ENCODE measurements at places on chromosomes 2 and 18.

DNA sequence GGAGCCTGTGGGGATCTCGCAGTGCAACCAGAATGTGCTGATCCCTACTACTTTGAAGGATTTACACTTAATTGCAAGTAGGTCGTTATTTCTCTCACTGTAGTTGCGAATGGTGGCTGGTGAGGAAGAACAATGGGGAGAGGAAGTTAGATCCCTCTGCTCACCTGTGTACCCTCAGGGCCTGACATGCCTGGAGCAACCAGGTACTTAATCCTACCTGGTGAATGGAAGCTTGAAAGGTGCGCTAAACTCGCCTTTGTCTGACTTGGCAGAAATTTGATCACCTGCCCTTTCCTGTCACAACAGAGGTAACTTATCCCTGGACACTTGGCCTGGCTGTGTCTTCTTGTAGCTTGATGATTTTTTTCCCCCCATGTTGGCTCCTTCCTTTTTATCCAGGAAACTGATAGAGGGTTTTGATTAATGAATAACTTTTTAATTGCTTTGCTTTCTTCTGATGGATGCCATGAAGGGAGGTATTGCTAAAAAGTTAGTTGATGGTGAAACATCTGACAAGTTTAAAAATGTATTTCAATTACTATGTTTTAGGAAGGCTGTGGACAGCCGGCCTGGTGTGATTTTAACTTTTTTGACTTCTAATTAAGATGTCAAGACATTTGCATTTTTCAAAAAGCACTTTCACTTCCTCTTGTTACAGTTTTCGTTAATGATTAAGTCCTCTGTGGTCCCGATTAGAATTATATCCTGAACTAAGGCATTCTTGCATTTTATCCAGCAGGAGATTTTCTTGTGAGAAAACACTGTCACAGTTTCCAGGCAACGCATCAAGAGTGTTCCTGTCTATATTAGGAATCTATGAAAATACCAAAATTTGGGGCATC is 9.2 kb downstream of the SGPP2 start:
- no peak for DNase-seq

DNA sequence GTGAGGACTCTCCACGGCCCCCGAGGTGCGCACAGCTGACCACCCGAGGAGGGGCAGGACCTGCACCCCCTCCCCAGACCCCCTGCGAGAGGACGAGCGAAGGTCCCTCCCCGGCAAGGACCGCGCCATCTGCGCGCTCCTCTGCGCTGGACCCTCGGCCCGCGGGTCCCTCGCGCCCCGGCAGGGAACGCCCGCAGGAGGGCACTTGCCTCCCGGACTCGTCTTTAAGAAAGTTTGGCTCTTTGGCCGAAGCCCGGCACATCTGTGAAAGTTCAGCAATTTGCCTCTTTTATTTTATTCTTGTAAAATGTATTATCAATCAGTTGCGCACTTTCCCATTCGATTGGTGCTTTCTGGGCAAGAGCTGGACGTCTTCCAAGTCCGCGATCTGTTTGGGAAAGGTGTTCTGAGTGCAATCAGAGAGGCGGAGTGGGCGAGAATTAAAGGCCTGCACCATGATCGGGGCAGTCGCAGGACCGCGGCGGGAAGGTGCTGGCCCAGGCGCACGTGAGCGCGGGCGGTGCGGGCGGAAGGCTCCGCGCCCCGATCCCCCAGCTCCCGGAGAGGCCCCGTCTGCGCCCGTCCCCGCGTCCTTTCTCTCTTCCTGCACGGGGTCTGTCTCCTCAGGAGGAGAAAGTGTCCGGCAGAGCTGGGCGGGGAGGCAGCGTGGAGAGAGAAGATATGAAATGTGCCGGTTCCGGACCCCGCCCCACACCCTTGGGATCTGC is 1.6 kb upstream of the ALKAL2 start:
- DNase-seq, result peak; percentile 25

GRCh38 chr18:13237073-13237472 is 18.5 kb downstream of the LDLRAD4 start:
- no peak for DNase-seq

DNA sequence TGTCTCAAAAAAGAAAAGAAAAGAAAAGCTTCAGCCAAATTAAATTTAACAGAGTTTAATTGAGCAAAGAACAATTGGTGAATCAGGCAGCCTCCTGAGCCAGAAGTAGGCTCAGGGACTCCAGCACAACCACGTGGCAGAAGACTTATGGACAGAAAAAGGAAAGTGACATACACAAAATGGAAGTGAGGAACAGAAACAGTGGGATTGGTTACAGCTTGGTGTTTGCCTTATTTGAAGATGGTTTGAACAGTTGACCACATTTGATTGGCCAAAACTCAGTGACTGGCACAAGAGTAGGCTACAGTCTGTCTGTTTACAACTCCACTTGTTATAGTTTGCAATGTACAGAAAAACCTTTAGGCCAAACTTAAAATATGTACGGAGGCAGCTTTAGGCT is 83.1 kb downstream of the SOCS6 start:
- no peak for DNase-seq

- no peak for DNase-seq
These were observed 5.3 kb upstream of the MOCOS start for GRCh38 chr18:36181898-36182506.

- no peak for DNase-seq
These were observed 13.0 kb upstream of the FHL2 start for GRCh38 chr2:105411720-105412407.

- no peak for DNase-seq
These were observed 36.9 kb upstream of the RAB31 start for GRCh38 chr18:9671214-9671613.

DNA sequence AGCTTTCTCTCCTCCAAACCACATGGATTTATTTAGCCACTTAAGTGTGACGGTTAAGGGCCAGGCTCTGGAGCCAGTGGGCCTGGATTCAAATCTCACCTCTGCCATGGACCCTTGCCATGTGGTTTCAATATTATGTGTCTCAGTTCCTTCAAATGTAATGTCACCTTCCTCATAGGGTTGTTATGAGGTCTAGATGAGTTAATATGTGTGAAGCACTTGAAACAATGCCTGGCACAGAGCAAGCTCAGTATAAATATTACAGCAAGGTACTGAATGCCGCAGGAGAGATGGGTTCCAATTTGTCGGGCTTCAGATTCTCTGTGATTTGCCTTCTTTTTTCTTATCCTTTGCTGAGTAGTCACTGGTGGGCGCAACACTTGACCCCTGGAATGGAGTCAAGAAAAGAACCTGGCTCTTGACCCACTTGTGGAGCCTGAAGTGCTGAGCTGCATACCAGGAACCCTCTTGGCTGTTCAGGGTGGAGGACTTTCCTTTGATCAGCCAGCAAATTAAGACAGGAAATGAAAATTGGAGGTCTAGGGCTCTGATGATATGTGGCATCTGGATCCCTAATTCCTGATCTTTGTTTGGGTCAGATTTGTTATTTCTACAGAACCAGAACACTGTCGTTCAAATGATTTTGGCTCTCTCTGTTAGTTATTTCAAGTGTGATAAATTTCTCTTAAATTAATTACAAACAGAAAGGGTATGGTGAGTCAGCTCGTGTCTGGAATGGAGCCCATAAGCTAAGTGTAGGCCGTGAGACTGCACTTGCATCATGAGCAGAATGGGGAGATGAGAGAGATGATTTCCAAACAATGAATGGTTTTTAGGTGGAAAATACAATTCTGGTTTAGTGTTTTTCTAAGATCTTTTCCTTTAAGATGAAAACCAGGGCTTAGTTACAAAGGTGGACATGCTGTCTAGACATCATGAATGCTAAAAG is 293.0 kb downstream of the KCNS3 start:
- DNase-seq, result peak; percentile 70

DNA sequence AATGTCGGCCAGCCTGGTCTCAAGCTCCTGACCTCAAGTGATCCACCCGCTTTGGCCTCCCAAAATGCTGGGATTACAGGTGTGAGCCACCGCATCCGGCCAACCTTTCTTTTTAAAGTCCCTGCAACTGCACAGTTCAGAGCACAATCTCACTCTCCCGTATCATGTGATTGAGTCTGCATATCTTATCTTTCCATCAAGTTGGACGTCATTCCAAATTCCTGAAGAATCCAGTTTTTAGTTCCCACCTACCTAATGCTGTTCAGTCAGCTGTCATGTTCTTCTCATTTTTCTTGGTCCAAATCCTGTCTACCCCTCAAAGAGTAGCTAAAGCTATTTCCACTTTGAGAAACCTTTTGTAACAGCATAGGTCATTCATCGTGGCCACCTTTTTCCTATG is 110.8 kb upstream of the FBXO11 start:
- no peak for DNase-seq

- DNase-seq, result no peak
These were observed 7.4 kb downstream of the PLEKHB2 start for GRCh38 chr2:131112529-131112928.

DNA sequence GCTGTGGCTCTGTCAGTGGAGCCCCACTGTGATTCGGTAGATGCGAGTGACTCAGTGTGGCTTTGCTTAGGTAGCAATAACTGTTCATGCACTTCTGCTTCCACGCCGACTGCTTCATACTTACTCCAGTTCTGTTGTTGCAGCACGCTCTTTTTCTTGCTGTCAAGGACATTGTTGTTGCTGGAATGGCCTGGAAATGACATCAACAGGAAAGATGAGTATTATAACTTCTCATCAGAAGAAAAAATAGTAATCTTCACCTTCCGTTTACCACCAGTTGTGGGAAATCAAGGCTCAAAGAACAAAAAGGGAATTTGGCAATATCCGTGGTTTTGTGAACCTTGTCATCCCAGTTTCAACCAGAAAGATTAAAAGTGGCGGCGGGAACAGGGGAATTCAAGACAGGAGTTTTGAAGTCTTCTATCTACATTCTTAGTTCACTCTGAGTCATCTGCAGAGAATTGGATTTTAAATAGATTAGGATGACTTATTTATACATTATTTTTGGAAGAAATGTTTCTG is 8.3 kb downstream of the TM4SF20 start:
- peak; percentile 89 for DNase-seq

DNA sequence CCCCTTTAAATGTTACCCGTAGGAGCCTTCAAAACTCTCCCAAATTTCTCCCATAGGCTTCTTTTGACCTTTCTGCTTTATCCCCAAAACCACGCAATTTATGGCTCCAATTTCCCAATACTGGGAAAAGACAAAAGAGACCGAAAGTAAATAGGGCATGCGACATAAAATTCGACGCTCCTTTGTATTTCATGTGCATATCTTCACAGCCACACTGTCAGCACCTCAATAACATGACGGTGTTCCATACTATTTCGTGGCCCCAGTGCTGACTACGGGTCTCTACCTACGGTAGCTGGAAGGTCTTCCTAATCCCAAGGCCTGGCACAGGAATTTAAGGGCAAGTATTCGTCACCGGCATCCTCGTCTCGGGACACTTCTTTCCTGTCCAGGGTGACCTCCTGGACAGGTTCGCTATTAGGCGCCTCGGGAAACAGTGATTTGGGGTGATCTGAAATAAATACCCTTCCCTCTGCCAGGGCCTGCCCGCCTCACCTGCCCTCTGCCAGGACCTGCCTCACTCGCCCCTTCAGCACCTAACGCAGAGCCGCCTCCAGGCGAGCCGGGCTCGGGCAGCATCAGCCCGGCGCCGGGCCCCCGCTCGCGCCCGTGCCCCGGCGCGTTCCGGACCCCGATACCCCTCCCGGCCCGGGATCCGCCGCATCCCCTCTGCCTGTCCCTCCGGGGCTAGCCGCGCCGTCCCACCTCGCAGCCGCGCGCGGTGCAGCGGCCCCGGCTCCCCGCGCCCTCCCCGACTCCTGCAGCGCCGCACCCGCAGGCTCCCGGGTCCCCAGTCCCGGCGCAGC is 680 bp downstream of the DTNB start:
- no peak for DNase-seq

DNA sequence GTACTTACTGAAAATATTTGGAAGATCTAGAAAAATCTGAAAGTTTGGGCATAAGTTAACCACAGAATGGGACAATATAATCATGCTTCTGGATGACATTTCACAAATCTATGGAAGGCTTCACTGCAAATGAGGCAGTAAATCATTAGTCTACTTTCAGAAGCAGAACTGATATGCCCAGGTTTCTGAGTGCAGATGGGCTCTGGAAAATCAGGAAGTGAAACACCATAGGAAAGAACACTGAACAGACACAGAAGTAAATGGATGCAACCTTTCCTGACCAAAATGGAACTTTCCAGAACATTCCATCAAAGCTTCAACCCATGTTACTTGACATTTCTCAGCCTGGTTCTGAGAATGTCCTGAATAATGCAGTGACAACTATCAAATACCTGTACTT is 55.1 kb downstream of the KCNG3 start:
- DNase-seq, result no peak

- peak; percentile 88 for DNase-seq
These were observed 3.1 kb downstream of the GYPC start for GRCh38 chr2:126658905-126659561.

DNA sequence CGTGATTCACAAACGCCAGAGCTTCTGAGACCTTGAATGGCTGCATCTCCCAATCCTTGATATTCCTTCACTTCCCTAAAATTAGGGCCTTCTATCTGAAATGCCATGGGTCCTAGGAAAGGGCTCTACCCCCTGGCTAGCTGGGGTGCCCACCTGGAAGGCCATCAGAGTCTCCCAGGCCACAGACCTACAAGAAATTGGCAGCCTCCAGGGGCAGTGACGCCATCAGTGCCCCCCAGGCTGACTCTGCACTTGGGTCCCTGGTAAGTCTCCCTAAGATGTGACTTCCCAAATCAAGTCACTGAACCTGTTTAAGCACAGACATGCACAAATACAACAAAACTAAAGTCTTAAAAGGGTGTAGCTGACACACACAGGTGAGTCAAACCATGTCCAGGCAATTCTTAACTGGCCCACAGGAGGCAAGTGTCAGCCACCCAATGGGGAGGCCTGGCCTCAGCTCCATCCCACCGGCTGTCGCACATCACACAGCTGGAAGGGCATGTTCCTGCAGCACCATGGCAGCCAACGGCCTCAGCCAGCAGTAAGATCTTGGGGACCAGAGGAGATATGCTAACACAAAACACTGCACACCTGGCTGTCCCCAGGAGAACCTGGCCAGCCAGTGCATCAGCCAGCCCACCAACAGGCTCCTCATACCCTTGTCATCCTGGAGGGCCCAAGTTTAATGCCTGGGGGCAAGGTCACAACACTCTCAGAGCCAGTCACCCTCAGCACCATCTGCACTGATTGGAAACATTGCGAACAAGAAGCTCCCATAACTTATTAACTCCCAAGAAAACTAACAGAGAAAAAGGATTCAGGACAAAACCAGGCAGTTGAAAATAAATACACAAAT is 5.2 kb downstream of the PARD6G start:
- no peak for DNase-seq

DNA sequence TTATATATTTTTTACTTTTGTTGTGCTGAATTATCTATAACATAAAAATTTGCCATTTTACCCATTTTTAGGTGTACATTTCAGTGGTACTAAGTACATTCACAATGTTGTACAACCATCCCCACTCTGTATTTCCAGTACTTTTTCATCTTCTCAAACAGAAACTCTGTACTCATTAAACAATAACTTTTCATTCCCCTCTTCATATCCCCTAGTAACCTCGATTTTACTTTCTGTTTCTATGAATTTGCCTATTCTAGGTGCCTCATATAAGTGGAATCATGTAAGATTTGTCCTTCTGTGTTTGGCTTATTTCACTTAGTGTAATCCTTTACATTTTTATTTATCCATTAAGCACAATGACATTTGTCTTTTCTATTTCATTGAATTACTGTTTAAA is 51.3 kb downstream of the GTF2A1L start:
- no peak for DNase-seq
